ENCODE measurements at places on chromosomes 7 and 10.

DNA sequence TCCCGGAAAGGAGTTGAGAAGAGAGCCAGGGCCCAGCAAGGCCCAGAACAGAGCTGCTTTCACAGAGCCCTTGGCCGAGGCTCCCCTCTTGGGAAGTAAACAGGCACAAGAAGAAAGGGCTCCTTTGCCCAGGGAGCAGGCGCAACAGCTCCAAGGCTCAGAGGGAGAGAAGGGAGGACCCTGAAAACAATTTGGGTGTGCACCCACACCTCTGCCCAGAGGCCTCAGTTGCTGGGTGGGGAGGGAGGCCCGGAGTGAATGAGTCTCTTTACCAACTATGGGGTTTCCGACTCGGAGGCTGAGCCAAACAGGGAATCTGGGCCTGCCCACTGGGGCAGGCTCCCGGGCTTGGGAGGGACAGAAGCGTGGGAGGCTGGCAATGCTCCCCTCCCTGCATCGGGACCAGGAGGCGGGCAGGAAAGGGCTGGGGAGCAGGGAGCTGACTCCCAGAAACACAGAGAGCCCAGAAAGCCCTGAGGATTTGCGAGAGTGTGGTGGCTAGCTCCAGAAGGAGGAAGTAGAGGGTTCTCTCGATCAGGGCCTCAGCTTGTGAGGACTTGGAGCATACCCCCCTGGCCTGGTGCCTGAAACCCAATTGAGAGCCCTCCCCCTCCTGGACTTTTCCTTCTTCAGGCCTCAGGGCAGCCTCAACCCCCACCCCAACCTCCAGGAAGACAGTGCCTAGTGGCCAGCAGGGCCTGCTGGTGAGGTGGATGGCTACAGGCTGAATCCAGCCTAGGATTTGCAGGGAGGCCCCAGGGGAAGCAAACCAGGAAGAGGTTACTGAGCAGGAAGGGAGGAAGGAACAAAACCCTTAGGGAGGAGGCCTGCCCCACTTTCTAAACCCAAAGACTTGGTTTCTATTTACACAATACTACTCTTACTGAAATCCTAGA, 6.2 kb downstream of the C10orf105 start:
- DNase-seq: peak; percentile 80

DNA sequence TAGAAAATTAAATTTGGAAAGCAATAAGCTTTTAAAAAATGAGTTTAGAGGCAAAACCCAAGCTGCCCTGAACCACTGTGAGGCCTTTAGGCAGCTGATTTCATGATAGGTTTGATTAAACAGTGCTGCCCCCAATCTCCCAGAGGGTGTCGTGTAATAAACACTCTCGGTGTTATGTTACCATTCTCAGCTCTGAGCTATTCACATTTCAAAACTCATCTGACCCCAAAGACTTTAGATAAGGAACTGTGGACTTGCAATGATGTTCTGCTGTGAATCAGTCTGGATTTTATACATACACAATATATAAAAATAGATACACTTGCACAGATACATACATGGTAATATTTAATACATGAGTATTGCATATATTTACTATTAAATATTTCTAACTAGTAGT, 120.4 kb downstream of the MALRD1 start:
- no peak for DNase-seq

DNA sequence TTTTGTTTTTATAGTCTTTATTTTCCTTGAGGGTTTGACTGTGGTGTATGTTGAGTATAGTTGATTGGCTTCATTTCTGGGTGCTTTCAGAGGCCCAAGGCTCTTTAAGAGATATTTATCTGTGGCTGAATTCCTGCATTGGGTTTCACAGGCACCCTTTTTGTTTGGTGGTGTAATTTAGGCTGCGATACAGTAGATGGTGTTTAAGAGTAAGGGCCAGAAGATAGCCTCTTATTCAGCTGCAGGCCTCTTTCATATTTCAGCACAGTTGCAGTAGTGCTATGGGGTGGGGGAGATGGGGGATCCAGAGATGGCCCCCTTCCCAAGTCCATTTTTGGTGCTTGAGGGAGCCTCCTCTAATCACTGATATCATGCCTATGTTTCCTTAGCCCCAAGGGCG, 69.7 kb downstream of the MGAM2 start:
- DNase-seq: no peak

GRCh38 chr10:60257767-60258428, 131.8 kb downstream of the ANK3 start:
- DNase-seq: no peak

DNA sequence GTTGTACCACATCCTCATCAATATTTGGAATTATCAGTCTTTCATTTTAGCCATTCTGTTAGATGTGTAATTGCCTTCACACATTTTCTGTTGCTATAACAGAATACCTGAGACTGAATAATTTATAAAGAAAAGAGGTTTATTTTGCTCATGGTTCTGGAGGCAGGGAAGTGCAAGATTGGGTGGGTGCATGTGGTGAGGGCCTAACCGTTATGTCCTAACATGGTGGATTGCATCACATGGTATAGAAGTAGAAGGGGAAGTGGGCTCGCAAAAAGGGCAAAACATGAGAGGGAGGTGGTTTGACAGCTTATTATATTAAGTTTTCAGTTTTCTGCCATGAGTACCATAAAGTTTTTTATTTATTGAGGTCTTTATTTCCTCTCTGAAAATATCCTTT, 452.0 kb downstream of the ARL4A start:
- no peak for DNase-seq

DNA sequence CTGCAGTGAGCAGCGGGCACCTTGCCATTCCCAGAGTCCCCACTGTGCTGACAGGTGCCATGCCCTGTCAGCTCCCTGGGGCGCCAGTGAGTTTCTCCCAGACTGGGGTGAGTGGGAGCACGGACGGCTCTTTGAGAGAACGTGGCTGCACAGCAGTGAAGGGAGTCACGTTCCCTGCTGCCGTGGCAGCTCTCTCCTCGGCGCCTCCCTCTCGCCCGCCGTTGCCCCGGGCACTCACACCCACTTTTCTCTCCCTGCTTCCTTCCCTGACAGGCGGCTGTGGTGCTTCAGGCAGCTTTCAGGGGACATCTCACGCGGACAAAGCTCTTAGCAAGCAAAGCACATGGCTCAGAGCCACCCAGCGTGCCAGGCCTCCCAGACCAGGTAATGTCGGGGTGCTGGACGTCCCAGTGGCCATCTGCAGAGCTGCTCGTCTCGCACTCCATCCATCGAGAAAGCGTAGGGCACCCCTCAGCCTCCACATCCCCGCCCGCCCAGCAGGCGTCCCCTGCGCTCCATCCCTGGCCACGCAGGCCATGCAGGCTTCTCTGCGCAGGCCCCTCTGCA, 27.1 kb upstream of the TTYH3 start:
- DNase-seq: no peak

DNA sequence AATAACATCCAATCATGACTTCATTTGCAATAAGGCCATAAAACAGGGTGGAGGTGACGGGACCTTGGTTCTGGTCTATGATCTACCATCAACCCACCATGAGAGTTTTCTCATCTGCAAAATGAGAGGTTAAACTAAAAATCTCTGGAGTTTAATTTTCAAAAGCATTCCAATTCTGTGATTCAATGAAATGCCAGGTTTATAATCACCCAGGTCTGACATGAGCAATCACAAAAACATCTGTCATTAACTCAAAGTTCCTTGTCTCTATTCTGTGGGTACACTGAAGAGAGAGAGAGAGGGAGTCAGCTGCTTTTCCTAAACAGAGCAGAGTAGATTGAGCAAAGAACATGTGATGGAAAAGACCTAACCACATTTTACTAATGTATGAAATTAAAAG, 75.4 kb downstream of the NUDCD3 start:
- peak; percentile 94 for DNase-seq

DNA sequence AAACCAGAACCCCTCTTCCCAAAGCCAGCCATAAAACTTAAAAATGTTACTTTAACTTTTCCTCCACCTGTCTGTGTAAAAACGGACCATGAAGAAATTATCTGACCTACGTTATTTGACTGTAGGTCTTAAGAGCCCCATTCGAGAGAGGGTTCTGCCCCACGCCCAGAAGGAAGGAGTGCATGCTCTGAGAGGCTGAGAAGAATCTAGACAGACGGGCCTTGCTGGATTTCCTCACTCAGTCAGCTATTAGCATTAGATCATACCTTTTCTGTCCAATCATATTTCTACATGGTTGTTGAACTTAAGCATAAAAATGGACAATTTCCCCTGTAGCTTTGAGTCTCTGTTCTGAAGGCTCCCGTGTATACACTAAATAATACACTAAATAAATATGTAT, 38.1 kb upstream of the WDR11 start:
- DNase-seq: no peak

DNA sequence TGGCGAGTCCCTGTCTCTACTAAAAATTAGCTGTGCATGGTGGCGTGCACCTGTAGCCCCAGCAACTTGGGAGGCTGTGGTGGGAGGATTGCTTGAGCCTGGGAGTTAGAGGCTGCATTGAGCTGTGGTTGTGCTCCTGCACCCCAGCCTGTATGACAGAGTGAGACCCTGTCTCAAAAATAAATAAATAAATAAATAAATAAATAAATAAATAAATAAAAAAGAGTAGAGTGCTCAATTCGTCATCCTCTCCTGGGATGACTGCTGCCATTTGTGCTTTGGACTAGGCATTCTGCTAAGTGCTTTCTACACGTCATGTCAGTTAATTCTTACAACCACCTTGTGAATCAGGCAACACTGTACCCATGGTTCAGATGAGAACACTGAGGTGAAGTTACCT, 130.6 kb downstream of the DOCK1 start:
- DNase-seq: no peak

GRCh38 chr7:121395494-121395960, 581 bp downstream of the FAM3C start:
- no peak for DNase-seq

- DNase-seq: no peak
These were observed 28.8 kb downstream of the CALML3 start for GRCh38 chr10:5553400-5554170.

GRCh38 chr7:132443761-132444520, 132.3 kb downstream of the PLXNA4 start:
- DNase-seq: no peak

DNA sequence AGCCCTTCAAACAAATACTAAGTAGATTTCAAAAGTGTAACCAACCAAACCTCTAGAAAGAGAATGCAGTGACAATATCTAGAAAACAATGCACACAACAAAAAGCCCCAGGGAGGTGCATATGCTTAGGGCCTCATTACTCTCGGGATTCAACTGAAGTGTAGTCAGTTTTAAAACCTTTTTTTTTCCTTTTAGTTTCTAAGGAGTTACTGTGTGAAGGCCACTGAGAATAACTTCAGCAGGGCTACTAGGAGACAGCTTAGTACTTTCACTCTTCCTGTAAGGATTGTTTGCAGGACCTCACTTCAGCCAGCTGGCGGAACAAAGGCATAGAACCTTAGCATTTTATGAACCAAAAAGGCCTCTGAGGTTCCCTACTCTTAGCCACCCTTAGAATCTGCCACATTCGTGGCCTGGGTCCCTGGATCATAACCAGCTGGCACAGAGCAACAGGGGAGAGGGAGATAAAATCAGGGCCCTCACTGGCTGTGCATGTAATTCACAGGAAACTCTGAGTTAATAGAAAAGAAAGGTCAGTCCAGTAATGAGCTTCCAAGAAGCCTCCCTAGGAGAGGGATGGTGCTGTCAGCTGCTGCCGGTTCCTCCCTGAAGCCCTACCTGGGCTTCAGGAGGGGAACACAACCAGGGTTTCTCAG, 3.6 kb downstream of the VOPP1 start:
- DNase-seq: no peak

- no peak for DNase-seq
These were observed 134.8 kb downstream of the WDR37 start for GRCh38 chr10:1190791-1191490.

DNA sequence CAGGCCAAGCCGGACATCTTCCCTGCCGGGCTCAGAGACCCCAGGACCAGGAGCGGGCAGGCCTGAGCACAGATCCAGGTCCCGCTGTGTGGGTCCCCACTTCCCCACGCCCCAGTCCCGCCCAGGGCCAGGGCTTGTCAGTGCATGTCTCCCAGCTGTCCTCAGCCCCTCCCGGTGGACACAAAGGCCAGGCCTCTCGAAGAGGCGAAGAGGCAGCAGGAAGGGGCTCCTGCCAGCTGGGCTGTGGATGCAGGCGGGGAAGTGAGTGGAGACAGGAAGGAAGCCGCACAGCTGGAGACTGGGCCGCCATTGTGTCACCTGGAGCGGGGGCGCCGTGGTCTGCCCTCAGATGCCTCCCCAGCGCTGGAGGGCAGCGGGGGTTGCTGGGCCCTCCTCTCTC, 4.8 kb downstream of the GRIFIN start:
- DNase-seq: no peak

GRCh38 chr7:27344471-27344870, 101.9 kb downstream of the EVX1 start:
- DNase-seq: no peak
